ENCODE measurements at places on chromosomes 5 and 9.

DNA sequence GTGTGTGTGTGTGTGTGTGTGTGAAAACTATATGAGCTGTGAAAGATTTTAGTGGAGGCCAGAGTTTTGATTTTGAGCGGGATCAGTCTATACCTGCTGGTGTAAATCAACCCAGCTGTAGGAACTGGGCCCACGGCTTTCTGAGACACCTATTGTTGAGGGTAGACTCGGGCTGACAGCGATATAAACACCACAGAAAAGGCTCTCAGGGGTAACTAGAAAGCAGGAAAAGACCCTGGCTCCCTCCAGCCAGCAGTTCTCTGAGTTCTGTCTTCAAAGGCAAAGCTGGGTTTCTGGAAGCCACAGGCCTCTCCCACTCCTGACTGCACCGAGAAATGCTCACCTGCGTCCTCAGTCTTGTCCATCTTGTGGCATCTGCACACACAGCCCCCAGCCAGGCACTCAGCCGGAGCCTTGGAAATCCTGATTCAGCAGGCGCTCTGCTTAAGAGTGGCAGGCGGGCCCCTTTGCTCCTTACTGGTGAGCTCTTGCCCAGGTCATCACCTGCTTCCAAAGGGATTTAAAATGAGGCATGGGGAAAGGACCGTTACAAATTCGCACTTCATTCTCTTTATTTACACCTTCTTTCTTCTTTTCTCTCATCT, 223.3 kb downstream of the NDUFS4 start:
- DNase-seq: no peak

- no peak for DNase-seq
Observed at GRCh38 chr9:128841694-128842492, 12.3 kb upstream of the SPOUT1 start.

DNA sequence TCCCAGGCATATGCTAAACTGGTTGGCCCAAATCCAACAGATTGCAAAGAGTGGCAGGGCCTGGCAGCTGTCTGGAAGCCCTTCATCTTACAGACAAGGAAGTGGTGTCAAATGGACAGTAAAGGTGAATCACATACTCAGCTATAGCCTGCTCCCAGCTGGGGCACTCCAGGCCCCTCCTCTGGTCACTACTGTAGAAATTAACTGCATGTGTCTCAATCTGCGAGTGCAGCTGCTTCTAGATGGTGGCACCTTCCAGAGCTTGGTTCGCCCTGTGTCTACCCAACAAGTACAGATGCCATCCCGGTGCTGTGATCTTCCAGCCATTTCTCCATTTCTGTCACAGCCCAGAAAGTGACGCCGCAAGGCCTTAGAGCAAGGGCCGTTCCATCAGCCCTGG, 50.2 kb downstream of the OTULIN start:
- no peak for DNase-seq

DNA sequence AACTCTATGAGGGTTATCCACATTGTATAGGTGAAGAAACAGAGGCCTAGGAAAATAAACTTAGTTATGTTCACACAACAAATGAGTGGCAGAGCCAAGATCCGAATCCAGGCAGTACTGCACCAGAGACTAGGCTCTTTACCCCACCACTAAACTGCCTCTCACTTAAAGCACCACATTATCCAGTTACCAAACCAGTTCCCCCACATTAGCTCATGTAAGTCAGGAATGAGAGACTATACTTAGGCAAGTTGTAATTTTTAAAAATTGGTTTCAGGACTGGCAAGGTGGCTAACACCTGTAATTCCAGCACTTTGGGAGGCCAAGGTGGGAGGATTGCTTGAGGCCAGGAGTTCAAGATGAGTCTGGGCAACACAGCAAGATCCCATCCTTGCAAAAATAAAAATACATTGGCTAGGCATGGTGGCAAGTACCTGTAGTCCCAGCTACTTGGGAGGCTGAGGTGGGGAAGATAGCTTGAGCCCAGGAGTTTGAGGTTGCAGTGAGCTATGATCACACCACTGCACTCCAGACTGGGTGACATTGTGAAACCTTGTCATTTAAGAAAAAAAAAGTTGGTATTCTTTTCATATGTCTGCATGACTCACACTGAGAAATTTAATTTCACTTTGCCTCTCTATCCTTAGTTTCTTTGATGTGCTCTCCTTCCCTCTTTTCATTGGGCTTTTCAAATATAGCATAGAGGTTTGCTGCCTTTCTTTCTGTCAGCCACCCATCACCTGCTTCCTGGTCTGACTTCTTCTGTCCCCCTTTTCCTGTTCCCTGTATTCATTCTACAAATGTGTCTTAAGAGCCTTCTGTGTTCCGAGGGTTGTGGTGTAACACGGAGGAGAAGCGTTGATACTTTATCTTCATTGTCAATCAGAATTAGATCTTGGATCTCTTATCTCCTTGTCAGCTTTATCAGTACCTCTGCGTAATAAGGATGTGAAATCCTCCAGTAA, 64.7 kb downstream of the ERMP1 start:
- no peak for DNase-seq

- no peak for DNase-seq
Observed at GRCh38 chr5:178339272-178339671, 106.7 kb upstream of the PHYKPL start.

DNA sequence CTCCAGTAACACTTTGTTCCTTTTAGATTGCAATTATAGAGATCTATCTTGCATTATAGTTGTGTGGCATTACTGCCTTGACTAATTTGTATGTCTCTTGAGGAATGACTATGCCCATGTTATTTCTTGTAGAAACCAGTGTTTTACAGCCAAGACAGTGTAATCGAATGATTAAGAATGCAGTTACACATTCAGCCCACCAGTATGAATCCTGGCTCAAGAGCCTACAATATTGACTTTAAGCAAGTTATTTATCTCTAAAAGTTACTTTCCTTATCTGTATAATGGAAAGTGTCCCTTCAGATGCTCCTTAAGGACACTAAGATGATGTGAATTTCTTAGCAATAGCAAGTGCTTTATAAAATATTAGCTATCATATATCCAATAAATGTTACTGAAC, 9.7 kb upstream of the SNX24 start:
- DNase-seq: no peak

DNA sequence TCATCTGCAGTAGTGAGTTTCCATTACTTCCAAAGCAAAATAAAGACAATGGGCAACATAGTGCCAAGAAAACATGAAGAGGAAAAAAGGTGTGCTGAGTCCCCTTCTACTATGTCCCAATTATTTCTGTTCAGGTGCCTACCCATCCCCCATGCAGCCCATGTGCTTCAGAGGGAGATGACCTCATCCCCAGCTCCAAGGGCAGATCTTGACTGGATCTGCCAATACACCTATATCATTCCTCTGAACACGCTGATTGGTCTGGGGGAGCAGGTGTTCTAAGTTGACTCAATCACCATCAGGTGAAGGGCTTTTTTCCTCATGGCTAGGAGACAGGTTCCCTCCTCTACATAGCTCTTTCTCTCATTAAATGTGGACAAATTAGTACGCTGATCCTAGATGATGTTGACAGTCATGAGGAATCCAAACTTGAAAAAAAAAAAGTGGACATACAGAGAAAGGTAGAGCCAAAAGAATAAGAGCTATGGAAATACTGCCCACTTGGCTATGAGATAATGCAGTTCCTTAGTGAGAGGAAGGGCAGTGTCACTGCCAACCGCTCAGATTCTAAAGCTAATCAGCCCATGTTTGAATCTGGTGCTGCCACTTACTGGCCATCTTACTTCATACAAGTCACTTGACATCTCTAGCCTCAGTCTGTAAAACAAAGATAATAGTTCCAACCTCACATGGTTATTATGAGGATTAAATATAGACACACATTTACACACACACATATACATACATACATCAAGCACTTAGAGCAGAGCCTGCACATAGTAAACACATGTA, 23.1 kb downstream of the PRELID2 start:
- DNase-seq: no peak

DNA sequence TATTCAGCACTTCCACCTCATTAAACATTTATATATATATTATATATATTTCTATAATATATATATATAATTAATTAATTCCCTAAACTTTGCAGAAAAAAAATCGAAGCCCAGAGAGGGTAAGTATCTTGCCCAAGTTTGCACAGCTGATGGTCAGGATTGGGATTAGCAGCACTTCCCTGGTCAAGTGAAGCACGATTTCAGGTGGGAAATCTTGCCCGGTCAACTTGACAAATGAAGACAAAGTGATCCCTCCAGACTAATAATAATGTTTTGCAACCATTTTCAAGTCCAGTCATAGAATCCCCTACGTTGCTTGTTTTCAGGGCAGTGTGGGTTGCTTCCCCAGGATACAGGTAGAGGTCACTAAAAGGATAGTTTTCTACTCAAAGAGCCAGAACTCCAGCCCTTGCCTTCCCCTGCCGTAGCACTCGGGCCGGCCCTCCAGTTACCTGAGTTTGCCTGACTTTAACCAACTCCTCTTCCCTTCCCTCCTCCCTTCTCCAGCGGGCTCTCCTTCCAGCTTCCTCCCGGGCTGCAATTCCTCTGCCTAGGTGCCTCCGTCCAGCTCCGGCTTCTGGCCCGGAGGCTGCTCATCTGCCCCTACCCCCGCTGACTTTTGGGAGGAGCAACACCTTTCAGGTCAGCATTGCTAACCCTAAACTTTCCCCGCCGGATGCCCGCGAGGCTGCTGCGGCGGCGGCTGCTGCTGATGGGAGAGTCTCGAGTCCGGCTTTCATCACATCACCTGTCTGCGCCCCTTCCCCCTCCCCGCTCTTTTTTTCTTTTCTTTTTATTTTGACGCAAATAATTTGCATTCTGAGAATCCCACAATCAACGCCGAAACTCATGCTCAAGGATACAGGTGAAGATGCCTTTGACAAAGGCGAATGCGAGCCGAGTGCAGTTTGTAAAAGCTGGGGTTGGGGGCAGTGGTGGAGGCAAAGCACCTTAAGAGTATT, 930 bp downstream of the PRLR start:
- no peak for DNase-seq

DNA sequence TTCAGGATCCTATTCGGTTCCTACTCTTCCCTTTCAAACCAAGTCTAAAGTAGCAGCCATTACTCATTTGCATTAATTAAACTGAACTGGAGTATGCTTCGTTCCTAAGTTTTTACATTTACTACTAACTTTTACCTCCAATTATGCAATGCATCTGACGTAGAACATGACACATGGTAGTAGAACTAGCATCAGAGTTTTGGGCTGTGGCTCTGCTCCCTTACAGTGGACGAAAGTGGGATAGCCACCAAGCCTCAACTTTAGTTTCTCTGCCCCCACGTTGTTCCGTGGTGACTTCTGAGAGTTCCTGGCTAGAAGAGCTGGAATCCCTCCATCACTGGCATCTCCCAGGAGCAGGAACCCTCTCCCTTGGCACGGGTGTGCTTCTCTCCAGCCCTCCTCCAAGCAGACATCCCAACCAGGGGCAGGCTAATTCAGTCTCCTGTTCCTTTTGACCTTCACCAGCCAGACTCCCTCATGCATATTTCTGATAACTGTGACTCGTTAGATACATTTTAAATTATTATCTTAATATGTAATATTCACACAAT, 2.9 kb downstream of the IFNE start:
- DNase-seq: no peak

- no peak for DNase-seq
Observed at GRCh38 chr9:131590449-131590848, 45.1 kb downstream of the PRRT1B start.

DNA sequence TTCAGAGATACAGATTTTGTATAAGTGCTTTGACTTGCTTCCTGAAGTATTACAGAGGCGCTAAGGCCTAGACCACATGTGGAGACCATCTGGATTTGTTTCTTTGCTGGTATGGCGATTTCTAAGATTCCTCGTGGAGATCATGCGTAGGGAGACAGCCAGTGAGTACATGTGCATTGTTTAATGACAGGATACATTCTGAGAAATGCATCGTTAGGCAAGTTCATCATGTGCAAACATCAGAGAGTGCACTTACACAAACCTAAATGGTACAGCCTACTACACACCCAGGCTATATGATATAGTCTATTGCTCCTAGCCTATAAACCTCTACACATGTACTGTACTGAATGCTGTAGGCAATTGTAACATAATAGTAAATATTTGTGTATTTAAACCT, 16.5 kb upstream of the CEP120 start:
- DNase-seq: no peak

GRCh38 chr9:21806644-21807043, 4.2 kb downstream of the MTAP start:
- no peak for DNase-seq

DNA sequence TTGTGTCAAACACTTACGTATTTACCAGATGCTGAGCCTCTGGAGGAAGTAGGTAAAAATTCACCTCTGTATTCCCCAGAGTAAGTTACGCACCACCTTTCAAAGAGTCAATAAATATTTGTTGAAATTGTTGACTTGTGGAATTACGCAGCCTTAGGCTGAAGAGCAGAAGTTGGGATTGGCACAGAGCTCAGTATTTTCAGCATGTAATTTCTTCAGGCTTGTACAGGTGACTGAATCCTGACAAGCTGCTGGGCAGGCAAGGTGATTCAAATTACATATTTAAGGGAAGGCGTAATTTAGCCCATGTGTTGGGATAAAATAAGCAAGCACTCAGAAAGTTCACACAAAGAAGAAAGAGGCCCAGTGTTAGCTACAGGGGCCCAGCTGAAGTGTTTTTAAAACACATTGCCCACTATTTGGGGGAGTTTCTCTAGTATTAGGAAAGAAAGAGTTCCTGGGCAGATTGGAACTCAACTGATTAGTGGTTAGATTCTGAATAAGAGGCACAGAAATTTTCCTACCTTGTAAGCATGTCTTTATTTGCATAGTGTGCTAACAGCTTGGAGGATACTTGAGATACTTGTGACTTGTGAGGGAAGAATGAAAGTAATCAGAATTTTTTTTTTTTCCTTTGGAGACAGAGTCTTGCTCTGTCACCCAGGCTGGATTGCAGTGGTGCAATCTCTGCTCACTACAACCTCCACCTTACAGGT, 165.3 kb upstream of the FBXL7 start:
- no peak for DNase-seq

- no peak for DNase-seq
Observed at GRCh38 chr9:129430940-129431643, 189.8 kb downstream of the C9orf50 start.

DNA sequence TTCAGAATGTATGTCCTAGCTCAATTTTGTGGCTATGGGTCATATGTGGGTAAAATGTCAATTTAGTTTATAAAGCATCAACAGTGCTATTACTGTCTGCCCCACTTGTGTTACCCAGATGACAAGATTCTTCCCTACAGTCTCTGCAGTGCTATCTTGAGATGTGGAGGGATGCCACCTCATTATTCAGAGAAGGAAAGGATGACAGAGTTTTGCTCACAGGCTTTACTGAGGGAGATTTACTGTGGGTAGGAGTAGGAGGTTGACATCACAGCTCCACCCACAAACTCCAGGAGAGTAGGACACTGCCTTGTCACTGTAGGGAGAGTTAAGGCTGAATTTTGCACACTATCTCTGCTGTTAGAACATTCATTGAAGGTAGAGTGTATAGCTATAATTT, 359.3 kb downstream of the HTR1A start:
- no peak for DNase-seq

- DNase-seq: no peak
Observed at GRCh38 chr5:175765858-175766257, 105.5 kb upstream of the CPLX2 start.

GRCh38 chr5:172939071-172939470, 20.2 kb upstream of the RPL26L1 start:
- DNase-seq: no peak

- DNase-seq: no peak
Observed at GRCh38 chr5:130286971-130287370, 382.7 kb downstream of the CHSY3 start.

Data from sciatic nerve (tissue), 2 donors.